Right ventricle myocardium superior (tissue), 1 donor: ENCODE measurements at places on chromosomes 16 and 17. TPM values are rescaled to one million over a fixed set of nuclear protein-coding genes. Genes with fewer than 3 reads are reported as not detected.

Gene GH2
- not detected for total RNA-seq

Gene GLOD4
- 25.1 TPM for total RNA-seq

Gene TBC1D26
- total RNA-seq: not detected

Gene FZD2
- total RNA-seq: 2.6 TPM

Gene OTOP3
- total RNA-seq: not detected

Gene PLEKHH3
- 27.5 TPM for total RNA-seq

Gene MMP28
- 1.2 TPM for total RNA-seq

Gene CCL13
- 1.6 TPM for total RNA-seq

Gene ESRP2
- total RNA-seq: 0.73 TPM

Gene SLC52A1
- not detected for total RNA-seq

Gene ATP2A3
- total RNA-seq: 6.0 TPM

Gene ANKS3
- total RNA-seq: 9.1 TPM

Gene DPEP3
- total RNA-seq: not detected

Gene RHBDL1
- 2.0 TPM for total RNA-seq

Gene TBC1D3L
- 7.4 TPM for total RNA-seq

Gene C16orf46
- 0.38 TPM for total RNA-seq

Gene GNGT2
- 2.1 TPM for total RNA-seq

Gene PDE6G
- not detected for total RNA-seq

Gene AP2B1
- total RNA-seq: 112 TPM

Gene KREMEN2
- not detected for total RNA-seq

Gene OR2C1
- not detected for total RNA-seq

Gene SPNS3
- total RNA-seq: 0.24 TPM

Gene NUP88
- 39.6 TPM for total RNA-seq

Gene SYCE1L
- 0.46 TPM for total RNA-seq
